DMS53 (cell line): ENCODE measurements at places on chromosomes 12 and 14.

GRCh38 chr14:51816031-51816430 lies 44.4 kb upstream of the GNG2 start:
- no peak for DNase-seq

DNA sequence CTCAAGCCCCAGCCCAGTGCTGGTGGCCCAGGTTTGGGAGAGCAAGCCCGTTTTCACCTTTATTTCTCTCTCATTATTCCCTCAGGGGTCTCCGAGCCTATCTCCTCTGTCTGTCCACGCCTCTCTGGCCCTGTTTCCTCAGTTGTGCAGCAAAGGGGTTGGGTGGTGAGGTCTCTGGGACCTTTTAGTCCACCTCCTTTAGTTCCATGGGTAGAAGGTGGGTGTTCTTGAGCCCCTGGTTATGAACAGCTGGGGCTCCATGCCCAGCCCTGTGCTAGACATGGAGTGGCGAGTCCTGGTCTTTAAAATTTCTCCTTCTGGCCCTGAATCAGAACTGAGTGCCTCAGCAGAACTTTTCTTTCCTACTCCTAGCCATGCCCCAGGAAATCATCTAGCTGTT lies 1.3 kb upstream of the NGB start:
- DNase-seq = no peak

GRCh38 chr14:98564541-98564940 lies 707.5 kb downstream of the BCL11B start:
- DNase-seq = no peak

GRCh38 chr12:50387487-50387886 lies 8.9 kb downstream of the FAM186A start:
- DNase-seq = peak; percentile 33

DNA sequence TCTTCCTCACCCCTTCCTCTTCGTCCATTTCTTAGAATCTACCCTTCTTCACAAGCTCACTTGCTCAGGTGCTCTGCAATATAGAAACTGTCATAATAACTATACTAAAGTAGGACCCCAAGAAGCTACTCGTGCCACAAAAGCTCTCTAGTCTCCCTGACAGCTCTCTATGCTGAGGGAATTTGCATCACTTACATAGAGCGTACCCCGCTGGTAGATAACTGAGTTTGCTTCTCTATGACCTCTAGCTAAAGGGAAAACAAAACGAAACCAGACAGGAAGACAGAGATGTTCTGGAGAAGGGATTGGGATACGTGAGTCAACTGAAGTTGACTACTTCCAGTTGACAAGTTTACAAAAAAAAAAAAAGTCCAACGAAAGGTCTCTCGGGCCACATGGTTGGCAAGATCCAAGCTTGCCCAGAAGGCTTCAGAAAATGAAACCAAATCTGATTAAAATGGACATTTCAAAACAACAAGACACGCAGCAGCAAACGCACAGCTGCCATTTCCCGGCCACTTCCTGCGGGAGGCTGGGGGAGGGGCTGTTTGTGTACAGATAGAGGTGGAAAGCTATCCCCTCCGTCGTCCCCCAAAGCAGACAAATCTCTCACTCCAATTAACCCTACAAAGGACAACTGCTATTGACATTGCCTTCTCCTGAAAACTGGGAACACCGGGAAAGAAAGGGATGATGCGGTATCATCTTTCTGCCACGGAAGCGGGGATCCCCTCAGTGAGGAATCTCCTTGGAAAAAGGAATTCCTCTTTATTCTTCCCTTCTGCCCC lies 1.3 kb downstream of the BAZ2A start:
- peak; percentile 65 for DNase-seq

DNA sequence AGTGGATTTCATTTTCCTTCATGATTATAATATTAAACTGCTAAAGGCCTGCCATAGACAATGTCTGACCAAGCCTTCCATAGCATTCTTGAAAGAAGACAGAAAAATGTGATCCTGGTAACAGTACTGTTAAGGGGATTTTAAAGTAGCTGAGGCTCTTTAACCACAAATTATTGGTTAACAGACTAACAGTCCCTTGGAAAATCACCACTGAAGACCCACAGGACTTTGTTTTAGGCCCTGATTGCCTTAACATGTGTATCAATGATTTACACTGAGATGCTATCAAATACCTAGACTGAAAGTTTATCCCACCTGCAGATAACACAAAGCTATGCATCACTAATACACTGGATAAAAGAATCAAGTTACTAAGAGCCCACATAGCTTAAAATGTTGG lies 6.0 kb downstream of the KRT79 start:
- no peak for DNase-seq

DNA sequence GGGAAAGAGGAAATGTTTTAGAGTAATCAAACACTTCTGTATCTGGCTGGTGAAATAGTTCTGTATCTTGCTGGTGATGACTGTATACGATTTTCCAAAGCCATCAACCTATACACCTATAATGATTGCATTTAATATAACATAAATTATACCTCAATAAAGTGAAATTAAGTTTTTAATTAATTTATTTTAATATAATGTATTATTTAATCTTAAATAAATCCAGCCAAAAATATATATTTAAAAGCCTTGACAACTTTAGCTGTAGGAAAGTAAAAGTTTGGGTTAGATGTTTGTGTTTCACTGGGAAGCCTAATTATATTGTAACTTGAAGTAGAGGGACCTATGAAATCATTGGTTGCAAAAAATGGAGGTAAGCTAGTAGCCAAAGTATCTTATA lies 654.8 kb upstream of the MIS18BP1 start:
- DNase-seq = no peak

DNA sequence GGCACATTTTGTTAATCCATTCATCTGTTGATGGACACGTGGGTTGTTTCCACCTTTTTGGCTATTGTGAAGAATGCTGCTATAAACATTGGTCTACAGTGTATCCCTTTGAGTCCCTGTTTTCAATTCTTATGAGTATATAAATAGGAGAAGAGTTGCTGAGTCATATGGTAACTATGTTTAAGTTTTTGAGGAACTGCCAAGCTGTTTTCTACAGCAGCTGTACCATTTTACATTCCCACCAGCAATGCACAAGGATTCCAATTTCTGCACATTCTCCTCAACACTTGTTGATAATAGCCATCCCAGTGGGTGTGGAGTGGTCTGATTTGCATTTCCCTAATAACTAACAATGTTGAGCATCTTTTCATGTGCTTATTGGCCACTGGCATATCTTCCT lies 6.9 kb upstream of the SVOP start:
- no peak for DNase-seq

DNA sequence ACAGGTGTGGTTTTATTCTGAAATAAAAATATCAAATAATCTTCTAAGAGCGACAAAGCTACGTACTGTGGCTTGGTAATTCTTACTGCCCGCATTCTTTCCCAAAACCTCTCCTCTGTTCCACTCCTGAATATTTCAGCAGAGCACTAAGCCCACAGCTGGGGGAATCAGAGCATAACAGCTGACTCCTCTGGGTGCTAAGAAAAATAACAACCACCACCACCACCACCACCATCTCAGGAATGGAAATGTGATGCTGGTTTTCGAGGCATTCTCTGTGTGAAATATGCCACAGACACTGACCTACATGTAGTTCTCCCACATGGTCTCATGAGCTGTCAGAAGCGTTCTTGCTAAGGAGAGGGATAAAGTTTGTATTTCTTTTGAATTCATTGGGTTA lies 183.7 kb downstream of the BMP4 start:
- no peak for DNase-seq

GRCh38 chr12:40499856-40500255 lies 192.4 kb upstream of the CNTN1 start:
- DNase-seq = no peak

DNA sequence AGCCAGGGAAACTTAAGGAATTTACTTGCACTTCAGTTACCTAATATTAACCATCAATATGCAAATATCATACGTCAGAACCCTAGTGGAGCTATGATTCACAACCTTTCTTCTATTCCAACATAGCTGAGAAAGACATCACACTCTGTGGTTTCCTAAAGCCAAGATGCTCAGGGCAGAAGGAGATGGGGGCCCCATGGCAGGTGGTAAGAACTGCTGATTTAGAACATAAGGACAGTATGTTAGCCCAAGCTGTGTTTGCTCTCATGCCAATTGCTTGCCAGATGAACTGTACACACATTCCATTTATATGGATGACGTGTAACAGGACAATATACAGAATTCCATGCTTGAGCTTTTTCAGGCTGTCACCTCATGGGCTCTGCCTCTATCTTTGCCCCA lies 34.6 kb downstream of the HECTD4 start:
- DNase-seq = no peak

DNA sequence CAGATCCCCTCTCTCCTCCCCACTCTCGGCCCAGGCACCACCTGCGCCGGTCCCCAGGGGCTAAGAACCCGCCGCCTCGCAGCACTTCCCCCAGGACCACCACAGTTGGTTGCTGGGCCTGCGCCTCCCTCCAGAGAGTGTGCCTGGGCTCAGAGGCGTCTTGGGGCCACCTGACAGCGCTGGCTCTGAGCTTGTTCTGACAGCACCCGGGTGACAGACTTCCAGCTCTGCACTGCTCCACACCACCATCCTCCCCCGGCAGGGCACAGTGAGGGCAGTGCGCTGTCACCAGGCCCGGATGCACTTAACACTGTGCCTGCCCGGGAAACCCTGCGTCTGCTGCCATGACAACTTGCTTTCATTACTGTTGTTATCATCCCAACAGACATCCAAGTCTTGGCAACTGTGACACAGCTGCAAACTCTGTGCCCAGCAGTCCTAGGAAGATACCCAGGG lies 6.6 kb downstream of the BRF1 start:
- DNase-seq = peak; percentile 24
